ENCODE measurements at places on chromosomes 16 and 17.
A peak's percentile ranks its signal among the peaks of the same experiment; 100 is the strongest.

- DNase-seq: no peak
Observed at GRCh38 chr17:57873261-57874057, 23.6 kb upstream of the MRPS23 start.

GRCh38 chr17:61208301-61209105 is 191.1 kb upstream of the TBX2 start:
- DNase-seq: no peak

DNA sequence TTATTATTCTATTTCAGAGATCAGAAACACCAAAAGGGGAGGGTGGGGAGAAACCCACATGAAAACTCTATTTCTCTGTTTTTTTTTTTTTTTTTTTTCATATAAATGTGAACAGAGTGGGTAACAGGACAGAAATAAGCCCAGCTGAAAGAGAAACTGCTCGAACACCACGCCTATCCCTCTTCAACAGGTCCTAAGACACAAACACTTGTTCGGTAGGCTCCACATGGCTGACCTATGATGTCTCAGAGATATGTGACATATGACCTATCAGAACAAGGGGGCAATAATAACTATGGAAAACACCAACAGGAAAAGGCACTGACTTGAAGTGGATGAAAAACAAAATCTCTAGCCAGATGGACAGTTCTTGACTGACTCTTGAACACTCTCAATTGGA is 44.8 kb downstream of the PARN start:
- no peak for DNase-seq

DNA sequence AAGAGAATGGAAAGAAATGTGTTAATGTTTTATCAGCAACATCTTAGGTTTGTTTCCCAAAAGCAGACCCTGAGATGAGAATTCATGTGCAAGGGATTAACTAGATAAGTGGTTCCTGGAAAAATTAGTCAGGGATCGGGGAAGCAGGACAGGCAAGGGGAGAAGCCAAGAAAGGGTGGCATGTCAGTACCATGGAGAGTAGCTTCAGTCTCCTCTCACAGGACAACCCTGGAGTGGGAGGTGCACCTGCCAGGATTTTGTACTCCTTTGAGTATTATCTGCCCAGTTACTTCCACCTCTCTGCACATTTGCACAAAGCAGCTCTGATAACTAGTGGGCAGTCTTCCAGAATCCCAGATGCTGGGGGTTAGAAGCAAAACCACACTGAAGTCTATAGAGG is 117.0 kb downstream of the RGS9 start:
- no peak for DNase-seq

DNA sequence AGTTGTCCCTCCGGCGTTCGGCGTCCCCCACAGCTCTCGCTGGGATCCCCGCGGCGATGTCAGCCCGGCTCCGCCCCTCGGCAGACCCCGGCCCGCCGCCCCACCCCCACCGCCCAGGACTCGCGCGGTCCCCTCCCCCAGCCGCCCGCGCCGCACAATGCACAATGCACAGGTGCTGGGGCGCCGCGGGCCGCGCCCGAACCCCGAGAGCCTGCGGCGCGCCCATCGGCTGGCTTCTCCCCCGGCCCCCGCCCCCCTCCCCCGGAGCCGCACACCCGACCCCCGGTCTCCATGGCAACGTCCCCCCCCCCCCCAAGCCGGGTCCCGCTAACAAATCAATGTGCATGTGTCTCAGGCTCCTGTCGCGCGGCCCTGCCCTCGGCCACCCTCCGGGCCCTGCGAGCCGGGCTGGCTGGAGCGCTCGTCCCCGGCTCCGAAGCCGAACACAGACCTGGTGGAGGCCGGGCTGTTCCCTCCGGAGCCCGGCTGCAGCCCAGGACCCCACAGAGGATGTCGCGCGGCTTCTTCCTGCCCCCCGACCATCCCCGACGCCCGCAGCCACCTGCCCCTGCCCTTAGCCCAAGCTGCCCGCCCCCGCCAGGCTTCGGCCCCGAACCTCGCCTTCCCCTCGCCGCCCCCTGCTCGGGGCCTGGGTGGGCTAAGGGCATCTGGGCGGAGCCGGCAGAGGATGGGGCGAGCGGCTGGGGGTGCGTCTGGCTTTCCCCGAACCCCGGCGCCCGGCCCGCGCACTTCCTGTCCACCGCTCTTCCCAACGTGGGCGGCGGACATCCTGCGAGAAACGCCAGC is 818 bp upstream of the CBX8 start:
- DNase-seq: no peak

DNA sequence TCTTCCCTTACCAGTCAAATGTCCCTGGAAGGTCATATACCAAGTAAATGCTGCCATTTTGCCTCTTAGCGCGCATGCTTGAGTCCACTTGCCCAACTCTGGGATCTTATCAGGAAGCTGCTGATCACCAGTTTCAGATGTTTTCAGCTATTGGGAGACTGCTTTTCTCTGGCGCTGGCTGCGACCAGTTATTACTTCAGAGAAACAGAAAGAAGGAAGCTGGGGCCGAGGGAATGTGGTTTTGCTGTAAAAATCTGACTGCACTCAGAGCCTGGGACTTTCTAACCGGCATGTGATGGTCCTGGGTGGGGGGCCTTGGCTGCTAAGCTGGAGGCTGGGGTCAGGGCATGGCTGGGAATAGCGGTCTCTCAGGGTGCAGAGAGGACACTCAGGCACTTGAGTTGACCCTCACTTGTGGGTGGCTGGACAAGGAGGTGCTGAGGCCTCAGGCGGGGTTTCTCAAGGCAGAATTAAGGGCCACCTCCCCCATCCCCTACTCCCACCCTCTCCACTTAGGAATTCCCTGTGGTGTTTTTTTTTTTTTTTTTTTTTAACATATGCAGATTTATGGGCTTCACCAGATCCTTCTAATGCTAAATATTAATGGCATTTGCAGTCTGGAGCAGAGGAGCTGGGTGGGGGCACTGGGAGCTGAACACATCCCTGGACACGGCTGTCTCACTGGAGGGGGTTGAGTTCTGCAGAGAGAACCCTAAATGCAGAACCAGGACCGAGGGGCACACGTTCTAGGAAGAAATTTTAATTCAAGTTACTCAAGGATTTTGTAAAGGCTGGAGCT is 145.8 kb downstream of the CYLD start:
- DNase-seq: no peak

- DNase-seq: no peak
Observed at GRCh38 chr16:23967775-23968174, 132.0 kb downstream of the PRKCB start.

DNA sequence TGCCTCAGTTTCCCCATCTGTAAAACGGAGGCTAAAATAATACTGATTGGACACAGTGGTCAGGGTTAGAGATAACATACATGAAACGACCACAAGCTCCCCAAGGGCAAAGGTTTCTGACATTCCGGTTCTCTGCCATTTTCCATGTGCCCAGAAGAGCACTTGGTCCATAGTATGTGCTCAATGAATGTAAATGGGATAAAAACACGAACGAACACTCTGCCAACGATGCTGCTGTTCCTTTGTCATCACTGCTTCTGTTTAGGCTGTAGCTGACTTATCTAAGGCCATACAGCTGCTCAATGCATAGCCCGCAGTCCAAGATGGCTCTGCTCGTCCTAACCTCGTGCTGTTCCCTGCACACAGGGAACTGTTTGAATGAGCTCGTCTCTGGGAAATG is 102.0 kb downstream of the RMI2 start:
- no peak for DNase-seq

GRCh38 chr16:83472776-83473501 is 334.8 kb upstream of the HSBP1 start:
- no peak for DNase-seq

DNA sequence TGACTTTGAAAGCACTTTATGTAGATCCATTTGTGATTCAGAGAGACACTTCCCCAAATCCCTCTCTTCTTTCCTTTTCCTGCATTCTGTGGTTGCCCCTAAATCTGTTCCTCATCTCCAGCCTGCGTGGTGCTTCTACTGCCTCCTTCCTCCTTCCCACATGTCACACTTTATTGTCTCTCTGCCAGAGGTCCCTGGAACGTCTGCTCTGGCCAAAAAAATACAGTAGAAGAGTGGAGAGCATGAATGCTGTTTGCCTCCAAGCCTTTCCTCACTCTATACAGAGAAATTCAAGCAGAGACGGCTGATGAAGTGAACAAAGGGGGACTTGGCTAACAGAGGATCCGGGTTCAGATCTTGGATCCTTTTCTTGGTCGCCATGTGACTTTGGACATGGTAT is 22.8 kb upstream of the IRX3 start:
- DNase-seq: no peak

GRCh38 chr17:15255713-15256454 is 9.2 kb downstream of the PMP22 start:
- no peak for DNase-seq

GRCh38 chr16:14501331-14502255 is 128.5 kb downstream of the PARN start:
- DNase-seq: peak; percentile 82

- DNase-seq: no peak
Observed at GRCh38 chr16:19831678-19832077, 53.0 kb downstream of the GPRC5B start.

DNA sequence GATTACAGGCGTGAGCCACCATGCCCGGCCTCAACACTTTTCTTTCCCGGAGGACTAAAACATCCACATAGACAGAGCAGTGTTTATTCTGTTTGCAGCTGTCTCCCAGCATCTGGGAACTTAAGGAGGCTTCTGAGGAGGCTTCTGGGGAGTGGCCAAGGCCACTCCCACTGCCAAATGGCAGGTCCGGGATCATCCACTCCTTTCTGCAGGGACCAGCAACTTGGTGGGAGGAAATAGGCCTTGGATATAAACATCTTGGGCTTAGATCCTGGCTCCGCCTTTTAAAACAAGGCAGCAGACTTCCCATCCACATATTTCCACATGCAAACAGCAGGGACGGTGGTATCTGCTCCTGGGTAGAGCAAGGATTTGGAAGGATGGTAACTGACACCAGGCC is 14.1 kb upstream of the SPATA32 start:
- DNase-seq: no peak

- DNase-seq: no peak
Observed at GRCh38 chr16:79360267-79360666, 240.3 kb downstream of the MAF start.

GRCh38 chr17:40362696-40363110 is 1.8 kb downstream of the GJD3 start:
- DNase-seq: peak; percentile 67

- no peak for DNase-seq
Observed at GRCh38 chr16:1297018-1297696, 12.3 kb upstream of the UBE2I start.

- no peak for DNase-seq
Observed at GRCh38 chr17:49316889-49317675, 45.0 kb downstream of the ZNF652 start.

GRCh38 chr17:47718634-47719405 is 14.2 kb upstream of the TBX21 start:
- no peak for DNase-seq

DNA sequence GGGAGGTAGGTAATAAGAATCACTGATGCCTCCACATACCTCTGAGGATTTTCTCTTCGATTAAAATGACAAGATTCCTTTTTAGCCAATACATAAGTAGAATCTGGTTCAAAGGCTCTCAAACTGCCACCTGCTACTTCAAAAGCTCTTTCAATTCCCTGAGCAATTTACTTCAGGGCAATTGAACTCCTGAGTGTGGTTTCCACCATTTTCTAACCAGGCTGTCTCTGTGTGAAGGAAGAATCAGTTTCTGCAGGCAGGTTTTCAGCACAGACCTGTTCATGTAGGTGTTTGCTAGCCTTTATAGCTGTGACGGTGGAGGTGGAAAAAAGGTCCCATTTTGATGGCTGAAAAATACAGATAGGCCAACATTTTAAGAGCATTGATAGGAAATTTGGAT is 18.2 kb upstream of the HS3ST3B1 start:
- DNase-seq: no peak

DNA sequence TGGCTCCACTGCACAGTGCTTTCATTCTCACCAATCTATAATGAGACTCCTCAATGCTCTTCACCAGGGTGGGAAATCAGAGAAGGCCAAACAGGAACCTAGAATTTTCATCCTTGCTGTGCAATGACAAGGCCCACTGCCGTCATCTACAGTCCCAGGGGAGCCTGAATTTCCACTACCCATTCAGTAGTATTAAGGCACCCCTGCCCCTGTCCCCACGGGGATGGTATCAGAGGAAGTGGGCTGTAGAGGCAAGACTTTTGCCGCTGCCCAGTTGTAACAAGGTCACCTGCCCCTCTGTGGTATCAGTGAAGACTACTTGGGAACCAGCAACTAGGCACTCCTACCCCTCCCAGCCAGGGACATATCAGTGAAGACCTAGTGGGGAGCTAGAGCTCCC is 104.5 kb downstream of the C16orf78 start:
- DNase-seq: no peak

GRCh38 chr17:22277595-22277994 is 585.3 kb downstream of the KCNJ18 start:
- no peak for DNase-seq

- DNase-seq: no peak
Observed at GRCh38 chr17:78304549-78305037, 55.3 kb downstream of the SOCS3 start.

DNA sequence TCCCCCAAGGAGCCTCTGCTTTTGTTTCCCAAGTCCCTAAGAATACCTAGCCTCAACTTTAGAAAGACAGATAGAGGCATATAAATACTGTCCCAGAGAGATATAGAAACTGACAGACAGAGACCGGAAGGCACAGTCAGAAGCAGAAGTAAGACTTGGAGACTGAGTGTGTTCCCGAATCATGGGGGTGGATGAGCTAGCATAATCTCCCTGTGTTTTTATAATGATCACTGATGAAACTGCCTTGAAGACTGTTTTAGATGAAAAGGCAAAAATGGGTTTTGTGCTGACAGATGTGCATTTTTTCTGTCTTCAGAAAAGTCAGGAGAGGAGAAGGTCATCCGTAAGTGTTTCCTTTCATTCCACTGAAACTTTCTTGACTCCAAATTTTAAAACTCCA is 8.3 kb upstream of the PSMD3 start:
- no peak for DNase-seq

GRCh38 chr17:75245011-75245410 is 16.4 kb downstream of the GGA3 start:
- DNase-seq: no peak

DNA sequence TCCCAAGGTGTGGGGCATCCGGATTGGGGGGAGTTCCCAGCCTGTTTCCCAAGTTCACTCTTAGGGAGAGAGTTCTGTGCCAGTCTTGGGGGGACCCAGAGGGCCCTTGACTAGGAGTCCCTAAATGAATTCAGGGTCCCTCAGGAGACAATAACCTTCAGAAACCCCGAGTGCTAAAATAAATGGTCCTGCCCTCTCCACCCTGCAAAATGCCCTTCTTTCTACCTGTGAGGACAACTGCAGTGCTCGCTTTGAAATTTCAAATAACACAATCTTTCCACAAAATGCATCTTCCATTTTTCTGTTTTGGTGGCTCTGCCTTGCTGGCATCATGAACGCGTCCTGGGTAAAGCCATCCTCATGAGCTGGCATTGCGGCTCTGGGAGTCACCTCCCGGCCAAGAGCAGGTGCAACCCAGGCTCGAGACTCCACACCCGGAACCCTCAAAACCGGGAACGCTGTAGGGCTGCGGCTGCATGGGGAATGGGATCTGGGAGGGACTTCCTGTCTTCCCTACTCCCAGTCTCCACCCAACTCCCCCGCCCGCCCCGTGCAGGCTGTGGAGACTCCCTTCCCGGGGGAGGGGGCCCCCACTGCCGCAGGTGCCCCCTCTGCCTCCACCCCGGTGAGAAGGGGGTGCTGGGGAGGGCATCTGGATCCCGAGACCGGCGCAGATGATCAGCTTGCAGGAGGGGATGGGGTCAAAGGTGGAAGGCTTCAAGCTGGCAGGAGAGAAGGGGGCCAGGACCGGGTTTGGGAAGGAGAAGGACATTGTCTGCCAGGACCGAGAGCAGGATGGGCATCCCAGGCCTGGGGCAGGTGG is at the start of gene ZNF205:
Gene ZNF205 (plus strand): TSS at position 529 of the 823 bp plus-strand sequence. CDS start 845 bp downstream, outside the sequence.
- DNase-seq: peak; percentile 47
